Pancreas (tissue), 10 donors: ENCODE measurements at places on chromosomes 1 and 21. TPM values are rescaled to one million over a fixed set of nuclear protein-coding genes. Genes with fewer than 3 reads are reported as not detected.
A peak's percentile ranks its signal among the peaks of the same experiment; 100 is the strongest.

Gene UBXN11
- total RNA-seq: 10.5 TPM

GRCh38 chr1:20278692-20279130, 12.0 kb upstream of the VWA5B1 start:
- no peak for DNase-seq
- no peaks in the 10 kb centered on the region for H3K36me3 ChIP-seq
- H3K4me3 ChIP-seq: no peak overlapping the region
- H3K4me1 ChIP-seq: no peaks in the 10 kb centered on the region

Gene BGLAP
- total RNA-seq: 0.93 TPM

GRCh38 chr1:21270086-21270689, 20.1 kb downstream of the ECE1 start:
- H3K36me3 ChIP-seq: no peaks in the 10 kb centered on the region
- peak overlapping the region; percentile 48 for H3K27ac ChIP-seq
- no peak overlapping the region for H3K4me3 ChIP-seq

DNA sequence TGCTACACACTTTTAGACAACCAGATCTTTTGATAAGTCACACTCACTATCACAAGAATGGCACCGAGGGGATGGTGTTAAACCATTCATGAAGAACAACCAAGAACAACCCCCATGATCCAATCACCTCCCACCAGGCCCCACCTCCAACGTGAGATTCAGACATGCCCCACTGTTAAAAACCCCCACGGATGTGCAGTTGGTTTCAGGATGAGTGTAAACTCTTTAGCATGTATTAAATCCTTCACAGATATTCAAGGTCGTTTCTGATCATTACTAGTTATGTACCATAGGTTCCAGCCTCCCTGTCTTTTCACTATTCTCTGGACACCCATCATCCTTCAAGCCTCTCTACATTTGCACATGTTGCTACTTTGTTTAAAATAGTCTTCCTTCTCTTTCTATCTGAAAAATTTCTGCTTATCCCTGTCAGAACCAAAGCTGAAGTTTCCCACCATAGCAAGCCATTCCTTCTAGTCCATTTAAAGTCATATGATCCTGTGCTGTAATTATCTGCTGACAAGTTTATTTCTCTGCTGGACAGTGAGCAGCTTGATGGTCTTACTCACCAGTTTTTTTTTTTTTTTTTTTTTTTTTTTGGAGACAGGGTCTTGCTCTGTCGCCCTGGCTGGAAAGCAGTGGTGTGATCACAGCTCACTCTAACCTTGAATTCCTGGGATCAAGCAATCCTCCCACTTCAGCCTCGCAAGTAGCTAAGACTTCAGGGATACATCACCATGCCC, 36.8 kb downstream of the MAP10 start:
- no peaks in the 10 kb centered on the region for H3K27me3 ChIP-seq
- no peaks in the 10 kb centered on the region for H3K36me3 ChIP-seq
- DNase-seq: no peak
- H3K4me1 ChIP-seq: no peaks in the 10 kb centered on the region
- H3K27ac ChIP-seq: no peak overlapping the region

GRCh38 chr1:44664730-44665370, 9.4 kb downstream of the TMEM53 start:
- H3K36me3 ChIP-seq: no peaks in the 10 kb centered on the region
- no peaks in the 10 kb centered on the region for H3K27me3 ChIP-seq
- peaks cover 24% of the 10 kb centered on the region for H3K4me1 ChIP-seq
- DNase-seq: no peak
- H3K27ac ChIP-seq: no peak overlapping the region
- no peak overlapping the region for H3K4me3 ChIP-seq

GRCh38 chr1:51297401-51298321, 32.7 kb downstream of the TTC39A start:
- H3K4me3 ChIP-seq: peak overlapping the region; percentile 23
- H3K4me1 ChIP-seq: peaks cover 3% of the 10 kb centered on the region
- H3K36me3 ChIP-seq: no peaks in the 10 kb centered on the region
- H3K27ac ChIP-seq: no peak overlapping the region

GRCh38 chr1:240833075-240833474, 221.1 kb upstream of the GREM2 start:
- no peak overlapping the region for H3K27ac ChIP-seq
- H3K4me3 ChIP-seq: no peak overlapping the region
- DNase-seq: no peak
- no peaks in the 10 kb centered on the region for H3K27me3 ChIP-seq
- no peaks in the 10 kb centered on the region for H3K36me3 ChIP-seq

DNA sequence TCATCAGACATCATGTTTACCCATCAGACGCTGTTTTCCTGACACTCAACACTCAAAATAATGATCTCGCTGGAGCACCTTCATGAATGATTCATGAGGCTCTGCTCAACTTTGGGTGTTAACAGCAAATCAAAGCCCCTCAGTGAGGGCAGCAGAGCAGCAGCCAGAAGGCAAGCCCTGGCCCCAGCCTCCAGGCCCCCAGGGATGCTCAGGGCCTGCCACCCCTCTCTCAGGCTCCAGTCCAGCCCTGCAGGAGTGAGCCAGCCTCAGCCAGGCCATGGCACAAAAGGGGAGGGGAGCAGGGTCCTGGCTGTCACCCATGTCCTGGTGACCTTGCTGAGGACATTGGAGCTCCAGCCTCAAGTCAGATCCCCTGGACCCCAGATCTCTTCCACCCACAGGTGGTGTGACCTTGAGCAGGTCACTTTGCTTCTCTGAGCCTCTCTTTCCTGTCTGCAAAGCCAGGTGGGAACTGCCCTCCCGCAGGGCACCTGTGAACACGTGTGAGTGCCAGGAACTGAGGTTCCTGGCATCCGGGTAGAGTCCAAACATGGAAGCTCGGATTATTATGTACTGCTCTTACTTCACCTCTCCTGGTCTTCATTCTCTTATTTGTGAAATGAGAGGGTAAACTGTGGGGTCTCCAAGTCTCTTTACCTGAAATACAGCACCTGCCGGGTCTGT, 161.6 kb upstream of the VAMP3 start:
- peak; percentile 38 for DNase-seq
- H3K4me3 ChIP-seq: no peak overlapping the region
- H3K27me3 ChIP-seq: no peaks in the 10 kb centered on the region

DNA sequence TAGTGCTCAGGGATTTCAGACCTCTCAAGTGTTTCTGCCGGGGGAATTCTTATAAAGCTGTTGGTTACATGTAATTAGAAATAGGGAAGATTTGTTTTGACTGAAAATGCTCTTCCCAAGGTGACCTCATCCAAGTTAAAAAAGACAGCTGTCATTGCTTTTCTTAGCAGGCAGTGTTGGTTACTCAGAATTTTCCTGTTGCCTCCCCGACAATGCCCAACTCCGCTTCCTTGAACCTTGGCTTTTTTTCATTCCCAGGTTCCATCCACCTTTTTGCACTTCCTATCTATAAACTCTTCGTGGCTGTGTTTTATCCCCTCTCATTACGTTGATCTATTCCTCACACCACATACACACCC, 825 bp upstream of the DPH5 start:
- H3K4me3 ChIP-seq: peak overlapping the region; percentile 60
- H3K4me1 ChIP-seq: peaks cover 8% of the 10 kb centered on the region
- H3K27me3 ChIP-seq: no peaks in the 10 kb centered on the region
- H3K27ac ChIP-seq: no peak overlapping the region
- no peak for DNase-seq

DNA sequence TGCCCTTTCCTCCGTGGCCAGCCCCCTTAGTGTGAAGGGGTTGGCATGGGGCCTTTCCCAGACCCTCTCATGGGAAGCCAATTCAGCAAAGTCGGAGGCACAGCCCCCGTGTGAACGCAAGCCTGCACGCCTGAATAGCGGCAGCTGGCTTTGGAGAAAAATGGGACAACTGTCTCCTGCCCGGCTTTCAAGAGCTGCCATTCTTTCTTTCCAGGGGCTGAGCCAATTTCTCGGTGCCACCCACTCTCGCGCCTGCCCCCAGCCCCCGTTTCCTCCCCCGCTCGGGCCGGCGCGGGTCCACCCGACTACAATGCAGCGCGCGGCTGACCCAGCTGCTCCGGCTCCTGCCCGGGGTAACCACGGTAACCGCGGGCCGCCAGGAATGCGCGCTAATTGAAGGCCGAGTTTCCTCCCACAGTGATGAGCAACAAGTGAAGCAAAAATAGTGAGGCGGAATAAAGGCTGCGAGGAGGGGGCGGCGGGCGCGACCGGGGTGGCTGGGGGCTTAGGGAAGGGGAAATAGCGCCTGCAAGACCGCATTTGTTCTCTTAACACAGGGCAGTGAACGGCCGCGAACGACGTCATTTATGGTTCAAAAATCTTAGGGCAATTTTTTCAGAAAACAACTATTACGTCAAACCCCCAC, 27.8 kb downstream of the ILDR2 start:
- H3K4me3 ChIP-seq: no peak overlapping the region
- no peak overlapping the region for H3K27ac ChIP-seq
- DNase-seq: peak; percentile 46
- H3K36me3 ChIP-seq: no peaks in the 10 kb centered on the region
- H3K4me1 ChIP-seq: no peaks in the 10 kb centered on the region

DNA sequence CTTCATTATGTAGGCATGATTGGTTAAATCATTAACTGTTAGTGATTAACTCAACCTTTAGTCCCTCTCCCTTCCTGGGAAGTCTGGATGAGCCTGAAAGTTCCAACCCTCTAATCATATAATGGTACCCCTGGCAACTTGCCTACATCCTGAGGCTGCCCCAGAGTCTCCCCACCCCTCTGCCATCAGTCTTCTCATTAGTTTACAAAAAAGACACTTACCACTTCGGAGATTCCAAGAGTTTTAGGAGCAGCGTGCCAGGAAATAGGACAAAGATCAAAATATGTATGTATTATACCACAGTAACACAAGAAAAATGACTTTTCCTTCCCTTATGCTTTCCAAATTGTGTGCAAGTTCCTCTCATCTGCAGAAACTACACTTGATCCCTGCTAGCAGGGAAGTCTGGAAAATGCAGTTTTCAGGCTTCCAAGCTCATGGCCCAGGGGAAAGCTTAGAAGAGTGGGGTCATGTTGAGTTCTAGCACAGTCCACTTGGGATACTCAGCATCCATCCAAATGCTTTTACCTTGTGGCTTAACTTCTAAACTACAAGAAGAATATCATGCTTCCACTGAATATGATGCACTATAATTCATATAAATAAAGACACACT, 64.6 kb upstream of the PPIH start:
- no peak for DNase-seq
- no peaks in the 10 kb centered on the region for H3K4me1 ChIP-seq
- no peaks in the 10 kb centered on the region for H3K36me3 ChIP-seq

GRCh38 chr1:8010080-8010664, 15.9 kb downstream of the ERRFI1 start:
- H3K27ac ChIP-seq: no peak overlapping the region
- no peak for DNase-seq
- peaks cover 6% of the 10 kb centered on the region for H3K4me1 ChIP-seq
- no peaks in the 10 kb centered on the region for H3K36me3 ChIP-seq
- H3K4me3 ChIP-seq: no peak overlapping the region
- no peaks in the 10 kb centered on the region for H3K27me3 ChIP-seq

GRCh38 chr1:55172687-55173086, 42.5 kb downstream of the USP24 start:
- H3K4me1 ChIP-seq: no peaks in the 10 kb centered on the region
- DNase-seq: no peak
- no peaks in the 10 kb centered on the region for H3K27me3 ChIP-seq
- H3K4me3 ChIP-seq: no peak overlapping the region
- H3K27ac ChIP-seq: no peak overlapping the region
